Activated T-helper 17 cell treated with anti-CD3 and anti-CD28 coated beads, Interleukin-2, amount 50 U/mL, for 72 hours (primary cell): ENCODE measurements at places on chromosomes 4 and X. TPM values are rescaled to one million over a fixed set of nuclear protein-coding genes. Genes with fewer than 3 reads are reported as not detected.

Gene GSTCD
- total RNA-seq: 11.1 TPM

Gene CXCL1
- not detected for total RNA-seq

Gene GC
- not detected for total RNA-seq

Gene VCX2
- total RNA-seq: not detected
